Activated T-helper 1 cell treated with anti-CD3 and anti-CD28 coated beads, Interleukin-12 subunit alpha, Interleukin-12 subunit beta, Interleukin-2, Interleukin-4 antibody, amounts not matched to agents 30 ng/mL and 10 ng/mL and 1 ng/mL, durations not matched to agents 14 hours and 24 hours and 36 hours (primary cell): ENCODE measurements at places on chromosomes 12 and 14.
A peak's percentile ranks its signal among the peaks of the same experiment; 100 is the strongest.

GRCh38 chr14:50697659-50698290 is 29.7 kb upstream of the SAV1 start:
- DNase-seq, result no peak

- DNase-seq, result no peak
Measured at GRCh38 chr12:111276146-111276545, 92.7 kb downstream of the PHETA1 start.

DNA sequence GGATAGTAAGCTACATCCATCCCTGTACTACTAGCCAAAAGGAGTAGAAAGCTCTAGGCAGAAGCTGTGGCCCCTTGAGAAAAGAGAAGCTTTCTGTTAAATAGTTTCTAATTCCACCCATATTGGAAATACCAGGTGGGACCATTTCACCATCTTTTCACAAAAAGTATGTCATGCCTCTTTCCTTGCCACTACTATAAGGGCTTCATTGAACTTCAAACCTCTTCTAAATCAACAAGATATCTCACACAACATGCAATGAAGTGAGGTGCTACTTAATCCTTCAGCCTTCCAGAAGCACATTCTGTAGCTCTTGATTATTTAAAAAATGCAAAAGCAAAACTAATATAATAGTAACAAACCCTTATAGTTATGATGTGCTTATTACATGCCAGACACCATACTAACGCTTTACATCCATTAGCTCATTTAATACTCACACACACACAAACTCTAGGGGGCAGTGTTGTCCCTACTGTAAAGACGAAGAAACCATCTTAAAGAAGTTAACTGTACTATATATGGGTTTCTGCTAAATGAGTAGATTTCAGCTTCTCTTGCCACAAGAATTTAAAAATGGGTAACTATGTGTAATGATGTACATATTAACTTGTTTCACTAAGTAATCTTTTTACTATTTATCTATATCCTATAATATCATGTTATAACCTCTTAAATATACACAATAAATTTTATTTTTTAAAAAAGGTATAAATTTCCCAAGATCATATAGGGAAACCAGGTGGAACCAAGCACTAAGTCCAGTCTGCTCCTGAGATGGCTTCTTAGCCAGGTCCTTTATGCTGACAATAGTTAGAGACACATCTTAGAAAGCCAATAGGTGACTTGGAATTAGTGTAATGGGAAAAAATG is 124.4 kb downstream of the RPS29 start:
- DNase-seq, result peak; percentile 40

- no peak for DNase-seq
Measured at GRCh38 chr12:67271976-67272375, 2.8 kb downstream of the CAND1 start.

DNA sequence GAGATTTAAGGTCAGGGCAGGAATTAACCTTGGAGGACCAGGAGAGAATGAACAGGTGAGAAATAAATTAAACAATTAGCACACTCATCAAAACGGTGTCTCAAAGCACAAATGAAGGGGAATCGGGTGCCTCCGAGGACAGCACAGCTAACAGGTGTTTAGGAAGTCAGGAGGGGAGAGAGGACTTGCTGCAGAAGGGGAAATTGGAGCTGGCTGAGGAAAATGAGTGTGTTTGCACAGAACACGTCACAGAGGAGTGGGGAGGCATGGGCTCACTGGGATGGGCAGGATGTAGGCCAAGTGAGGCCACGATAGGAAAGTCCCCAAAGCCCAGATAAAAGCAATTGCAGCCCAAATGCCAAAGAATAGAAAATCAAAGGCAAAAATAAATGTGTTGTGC is 121.7 kb downstream of the ZNF664 start:
- DNase-seq, result no peak

GRCh38 chr12:56159482-56160192 is 1.5 kb downstream of the MYL6 start:
- no peak for DNase-seq
